Activated CD4-positive, CD25-positive, alpha-beta regulatory T cell treated with anti-CD3 and anti-CD28 coated beads, Interleukin-2, amount 50 U/mL, for 16 hours (primary cell): ENCODE measurements at places on chromosomes 1 and 21.

GRCh38 chr1:63277195-63278192, 44.9 kb upstream of the FOXD3 start:
- DNase-seq = no peak

DNA sequence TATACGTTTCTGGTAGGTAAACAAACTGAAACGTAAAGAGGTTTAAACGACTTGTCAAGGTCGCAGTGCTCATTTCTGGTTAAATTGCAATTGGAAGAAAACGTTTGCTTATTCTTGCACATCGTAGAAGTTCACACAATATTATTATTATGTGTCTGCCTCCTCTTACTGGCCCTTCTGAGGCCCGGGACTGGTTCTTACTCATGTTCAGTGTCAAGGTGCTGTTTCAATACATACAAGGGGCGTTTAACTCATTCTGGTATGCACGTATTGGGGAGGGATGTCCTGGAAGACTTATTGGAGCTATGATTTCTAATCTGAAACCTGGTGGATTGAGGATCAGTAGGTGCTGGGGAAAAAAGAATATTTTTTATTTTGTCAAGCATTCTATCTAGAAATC, 932 bp downstream of the RPF1 start:
- no peak for DNase-seq

GRCh38 chr1:145827966-145828365, 4.0 kb downstream of the POLR3C start:
- no peak for DNase-seq

GRCh38 chr1:21607549-21608529, 61.3 kb downstream of the RAP1GAP start:
- DNase-seq = no peak

GRCh38 chr21:28154121-28154520, 838.6 kb downstream of the LTN1 start:
- DNase-seq = no peak

GRCh38 chr21:41689289-41689583, 77.6 kb downstream of the RIPK4 start:
- DNase-seq = no peak

DNA sequence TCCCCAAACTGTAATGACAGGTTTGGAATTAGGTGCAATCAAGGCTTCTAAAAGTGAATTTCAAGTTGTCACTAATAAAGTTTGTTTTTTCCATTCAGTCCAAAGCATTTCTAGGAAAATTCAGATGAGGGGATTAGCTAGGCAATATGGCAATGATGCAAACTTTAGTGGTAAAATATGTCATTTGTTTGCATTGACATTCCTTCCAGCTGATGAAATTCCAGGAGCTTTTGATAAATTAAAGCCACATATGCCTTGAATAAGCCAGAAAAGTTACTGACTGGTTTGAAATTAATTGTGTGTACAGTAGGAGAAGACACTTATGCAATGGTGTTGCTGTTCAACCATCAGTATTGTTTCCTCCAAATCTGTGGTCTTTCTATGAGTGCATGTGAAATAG, 57.8 kb downstream of the MROH9 start:
- no peak for DNase-seq

DNA sequence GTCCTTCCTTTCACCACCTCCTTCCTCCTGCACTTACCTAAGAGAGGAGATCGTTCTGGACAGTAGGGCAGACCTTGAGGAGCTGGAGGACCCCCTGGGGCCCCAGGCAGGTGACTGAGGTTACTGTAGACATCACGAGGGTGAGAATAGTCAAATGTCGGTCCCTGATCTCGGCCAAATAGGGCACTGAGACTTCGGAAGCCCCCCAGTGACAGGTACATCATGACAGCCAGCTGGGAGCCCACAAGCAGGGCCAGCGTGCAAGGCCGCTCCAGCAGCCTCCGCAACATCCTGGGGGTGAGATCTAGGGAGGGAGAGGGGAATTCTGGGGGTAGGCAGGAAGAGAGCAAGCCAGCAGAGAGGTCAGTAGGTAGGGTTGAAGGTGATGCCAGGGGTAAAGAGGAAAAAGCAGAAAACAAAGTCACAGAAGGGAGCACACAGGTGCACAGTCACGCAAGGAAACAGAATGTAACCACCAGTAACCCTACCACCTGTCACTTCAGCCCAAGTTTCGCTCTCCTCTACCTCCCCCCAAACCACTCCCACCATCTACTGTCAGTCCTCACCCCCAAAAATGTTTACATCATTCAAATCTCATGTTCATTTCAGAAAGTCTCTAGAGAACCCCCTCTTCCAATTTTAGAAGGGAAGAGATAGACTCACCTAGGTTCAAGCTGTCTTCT, 1.4 kb downstream of the B4GALT3 start:
- DNase-seq = no peak

DNA sequence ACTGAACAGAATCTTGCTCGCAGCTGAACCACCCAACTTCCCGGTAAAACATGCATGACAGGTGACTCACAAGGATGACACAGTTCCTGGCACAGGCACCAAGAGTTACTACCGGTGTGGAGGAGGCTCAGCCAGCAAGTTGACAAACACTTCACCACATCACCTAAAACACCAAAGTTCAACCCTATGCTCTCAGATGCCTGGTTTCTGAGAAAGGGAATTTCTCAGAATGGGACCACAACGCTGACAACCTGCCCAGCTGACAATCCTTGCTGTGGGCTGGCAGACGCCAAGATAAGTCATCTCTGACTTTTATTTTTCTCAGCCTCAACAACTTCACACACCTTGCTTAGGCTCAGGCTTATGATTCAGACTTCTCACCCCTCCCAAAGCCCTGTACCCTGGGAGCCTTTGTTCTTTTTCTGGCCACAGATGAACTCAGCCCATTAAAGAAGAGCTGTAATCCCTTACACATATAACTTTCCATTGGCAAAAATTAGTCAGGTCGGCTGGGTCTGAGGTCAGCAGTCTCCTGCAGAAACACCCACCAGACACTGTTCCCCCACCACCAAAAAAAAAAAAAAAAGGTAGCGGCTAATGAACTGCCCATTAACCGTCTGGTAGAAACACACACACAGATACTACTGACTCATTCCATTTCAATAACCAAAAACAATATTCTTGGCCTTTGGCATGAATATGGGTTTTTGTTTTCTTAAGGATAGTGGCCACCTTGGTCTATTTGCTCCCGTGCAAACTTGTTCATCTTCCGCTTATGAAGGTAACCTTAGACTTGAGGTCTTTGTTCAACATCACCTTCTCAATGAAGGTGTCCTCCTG, 10.8 kb upstream of the TIAM1 start:
- DNase-seq = peak; percentile 49

DNA sequence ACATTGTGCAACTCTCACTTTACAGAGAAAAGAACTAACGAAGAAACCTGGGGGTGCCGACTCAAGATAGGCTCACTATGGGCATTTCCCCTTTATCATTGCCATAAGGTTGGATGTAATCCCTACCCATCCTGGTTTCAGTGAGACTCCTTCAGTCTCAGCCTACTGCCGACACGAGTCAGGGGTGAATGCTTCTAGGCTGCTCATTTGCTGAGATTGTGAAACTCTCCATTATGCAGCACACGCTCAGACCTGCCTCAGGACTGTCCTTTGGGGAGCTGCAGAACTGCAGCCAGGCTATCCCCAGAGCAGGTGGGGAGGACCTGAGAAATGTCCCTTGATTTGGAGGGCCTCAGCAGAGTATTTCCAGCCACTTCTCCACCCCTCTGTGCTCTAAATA, 22.2 kb downstream of the TSHB start:
- DNase-seq = no peak

DNA sequence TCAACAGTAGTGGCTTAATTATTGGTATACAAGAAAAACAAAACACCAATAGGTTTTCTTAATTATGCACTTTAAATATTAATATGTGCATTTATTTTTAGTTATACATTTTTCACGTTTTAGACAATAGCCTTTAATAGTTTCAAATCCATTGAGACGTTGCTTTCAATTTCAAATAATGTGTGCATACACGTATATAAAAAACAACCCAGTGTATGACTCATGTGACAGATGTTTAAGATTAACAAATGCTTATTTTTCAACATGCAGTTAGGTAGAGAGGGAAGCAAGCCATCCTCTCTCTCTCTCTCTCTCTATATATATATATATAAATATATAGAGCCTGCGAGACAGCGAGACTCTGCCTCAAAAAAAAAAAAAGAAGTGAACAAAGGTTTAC, 24.3 kb downstream of the EYA3 start:
- DNase-seq = no peak

- DNase-seq = no peak
Measured at GRCh38 chr1:36771240-36771639, 263.1 kb downstream of the GRIK3 start.

GRCh38 chr1:237031480-237031879, 10.5 kb upstream of the RYR2 start:
- no peak for DNase-seq

DNA sequence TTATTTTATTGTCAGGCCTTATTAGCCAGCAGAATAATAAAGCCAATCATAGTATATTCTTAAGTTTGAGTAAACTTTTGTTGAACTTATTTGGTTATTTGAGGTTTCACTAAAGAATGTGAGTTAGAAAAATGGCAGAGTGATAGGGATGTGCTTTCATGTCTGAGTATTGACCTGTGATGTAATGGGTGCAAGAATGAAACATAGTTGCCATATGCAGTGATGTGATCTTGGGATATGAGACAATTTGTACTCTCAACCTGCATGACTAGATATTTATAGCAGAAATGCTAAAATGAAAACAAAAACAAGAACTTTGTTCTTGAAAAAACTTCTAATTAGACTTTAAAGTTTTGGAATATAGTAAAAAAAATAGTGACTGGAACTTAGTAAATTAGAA, 97.9 kb downstream of the DISP1 start:
- no peak for DNase-seq
